Astrocyte of the cerebellum (primary cell): ENCODE measurements at places on chromosomes 7 and 10.

DNA sequence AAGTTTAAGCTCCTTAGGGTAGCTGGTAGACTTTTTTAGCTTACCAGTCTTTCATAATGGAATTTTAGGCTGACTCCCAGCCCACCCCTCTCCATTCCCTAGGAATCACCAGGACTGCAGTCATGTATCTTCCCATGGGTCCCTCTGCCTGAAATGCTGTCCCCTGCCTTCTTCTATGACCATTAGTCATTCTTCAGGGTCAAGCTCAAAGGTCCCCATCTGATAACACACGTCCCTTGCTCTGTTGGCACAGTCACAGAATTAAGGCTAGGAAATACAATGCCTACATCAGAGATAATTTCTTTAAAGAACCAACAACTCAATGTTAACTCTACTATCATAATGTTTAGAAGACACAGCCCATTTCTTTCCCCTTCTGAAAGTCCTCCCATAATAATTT is 140.6 kb downstream of the RAPGEF5 start:
- no peak for DNase-seq

GRCh38 chr10:105969884-105970377 is 1194.6 kb downstream of the SORCS1 start:
- DNase-seq: no peak

- DNase-seq: no peak
These were observed 16.7 kb upstream of the SUN1 start for GRCh38 chr7:815284-816216.

DNA sequence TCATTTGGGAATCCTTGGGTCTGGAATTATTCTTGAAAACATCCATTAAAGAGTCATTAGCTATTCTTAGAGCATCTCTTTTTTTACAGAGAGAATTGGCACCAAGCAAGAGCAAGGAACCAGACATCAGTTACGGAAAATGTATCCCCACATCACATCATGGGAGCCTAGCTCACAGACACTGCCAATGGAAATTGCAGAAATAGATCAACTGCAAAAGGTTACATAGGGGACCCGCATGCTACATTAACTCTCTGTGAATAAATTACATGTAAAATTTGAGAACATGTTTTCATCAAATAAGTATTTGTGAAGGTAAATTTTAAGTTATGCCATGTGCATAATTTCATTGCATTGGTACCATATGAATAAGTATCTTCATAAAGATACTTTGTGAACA is 224.8 kb downstream of the ZNF248 start:
- no peak for DNase-seq

DNA sequence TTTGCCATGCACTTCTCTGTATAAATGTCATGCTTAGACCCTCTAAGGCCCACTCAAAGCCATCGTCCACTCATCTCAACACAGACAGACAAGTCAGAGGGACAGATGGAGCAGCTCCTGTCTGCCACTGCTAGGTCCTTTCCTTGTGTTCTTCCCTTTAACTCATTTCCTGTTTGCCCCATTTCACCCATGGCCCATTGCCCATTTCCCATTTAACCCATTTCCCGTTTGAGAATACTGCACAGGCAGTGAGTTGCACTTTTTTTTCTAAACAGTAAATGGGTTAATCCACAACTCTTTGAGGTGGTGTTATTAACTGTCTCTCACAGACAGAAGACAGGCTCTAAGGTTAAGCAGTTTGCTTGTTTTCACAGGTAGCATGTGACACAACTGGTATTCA is 179.3 kb downstream of the NPSR1 start:
- DNase-seq: no peak

GRCh38 chr10:72316386-72316700 is 38.4 kb downstream of the DNAJB12 start:
- no peak for DNase-seq

DNA sequence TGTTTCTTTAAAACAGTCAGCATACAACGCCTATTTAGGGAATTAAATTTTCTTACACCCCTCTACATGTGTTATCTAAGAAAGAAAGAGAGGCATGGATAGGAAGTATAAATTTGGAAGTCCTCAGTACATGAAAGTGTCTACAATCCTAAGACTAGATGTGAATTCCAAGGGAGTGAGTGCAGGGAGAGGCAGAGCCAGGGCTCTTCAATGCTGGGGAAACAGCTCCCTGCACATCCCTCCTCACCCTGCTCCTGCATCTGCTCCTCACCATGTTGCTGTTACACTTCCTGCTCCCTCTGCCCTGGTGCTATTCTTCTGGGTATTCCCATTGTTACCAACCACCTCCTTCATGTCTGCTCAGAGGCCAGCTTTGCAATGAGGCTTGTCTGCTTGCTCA is 229.1 kb upstream of the AKR1E2 start:
- no peak for DNase-seq

DNA sequence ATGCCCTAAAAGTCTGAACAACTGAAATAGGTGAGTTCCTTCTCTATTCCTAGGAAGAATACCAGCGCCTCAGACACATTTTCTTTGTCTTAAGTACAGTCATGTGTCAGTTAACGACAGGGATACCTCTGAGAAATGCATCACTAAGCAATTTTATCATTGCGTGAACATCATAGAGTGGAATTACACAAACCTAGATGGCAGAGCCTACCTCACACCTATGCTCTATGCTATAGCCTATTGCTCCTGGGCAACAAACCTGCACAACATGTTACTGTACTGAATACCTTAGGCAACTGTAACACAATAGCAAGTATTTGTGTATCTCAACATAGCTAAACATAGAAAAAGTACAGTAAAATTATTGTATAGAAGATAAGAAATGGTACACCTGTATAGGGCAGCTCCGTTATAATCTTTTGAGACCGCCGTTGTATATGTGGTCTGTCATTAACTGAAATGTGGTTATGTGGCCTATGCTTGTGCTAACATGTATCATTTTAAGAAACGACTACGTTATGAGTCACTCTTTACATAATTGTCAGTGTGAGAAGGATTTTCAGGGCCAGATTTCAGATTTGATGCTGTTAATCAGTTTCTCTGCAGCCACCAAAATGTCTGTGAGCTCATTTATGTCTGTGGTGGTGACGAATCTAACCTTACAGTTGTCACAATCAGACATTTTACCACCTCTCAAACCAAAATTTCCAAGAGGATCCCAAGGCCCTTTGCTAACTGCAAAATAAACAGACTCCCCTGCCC is 66.1 kb upstream of the STK17A start:
- no peak for DNase-seq

- no peak for DNase-seq
These were observed 541.6 kb upstream of the FZD8 start for GRCh38 chr10:36183726-36184125.

DNA sequence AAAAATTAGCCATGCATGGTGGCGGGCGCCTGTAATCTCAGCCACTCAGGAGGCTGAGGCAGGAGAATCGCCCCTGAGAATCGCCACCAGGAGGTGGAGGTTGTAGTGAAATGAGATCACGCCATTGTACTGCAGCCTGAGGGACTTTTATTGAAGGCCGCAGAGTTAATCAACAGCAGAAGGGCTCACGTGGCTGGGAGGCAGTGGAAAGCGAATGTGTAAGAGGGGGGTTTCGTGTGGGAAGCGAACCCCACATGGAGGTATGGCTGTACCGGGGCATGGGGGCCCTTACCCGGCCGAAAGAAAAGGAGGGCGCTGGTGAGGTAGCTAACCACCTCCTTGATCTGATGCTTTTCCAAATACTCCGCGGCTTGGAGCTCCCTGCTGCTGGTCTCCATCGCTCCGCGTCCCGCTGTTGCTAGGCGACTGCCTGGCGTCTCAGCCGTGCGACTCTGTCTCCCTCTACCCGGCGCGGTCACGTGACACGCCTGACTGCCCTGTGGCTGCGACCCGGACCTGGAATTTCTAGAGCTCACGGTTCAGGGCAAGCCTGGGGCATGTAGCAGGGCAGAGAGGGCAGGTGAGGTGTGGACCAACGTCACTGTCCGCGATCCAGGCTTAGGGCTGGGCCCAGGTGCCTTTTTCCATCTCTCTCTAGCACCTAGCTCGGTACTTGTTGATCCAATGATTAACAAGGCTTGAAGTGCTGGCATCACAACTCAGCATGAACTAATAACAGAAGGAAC is at the start of gene EFCAB10:
EFCAB10 (minus strand) TSS at position 428 of the 746 bp plus-strand sequence; CDS start at position 398, 30 bp downstream.
- peak; percentile 6 for DNase-seq

DNA sequence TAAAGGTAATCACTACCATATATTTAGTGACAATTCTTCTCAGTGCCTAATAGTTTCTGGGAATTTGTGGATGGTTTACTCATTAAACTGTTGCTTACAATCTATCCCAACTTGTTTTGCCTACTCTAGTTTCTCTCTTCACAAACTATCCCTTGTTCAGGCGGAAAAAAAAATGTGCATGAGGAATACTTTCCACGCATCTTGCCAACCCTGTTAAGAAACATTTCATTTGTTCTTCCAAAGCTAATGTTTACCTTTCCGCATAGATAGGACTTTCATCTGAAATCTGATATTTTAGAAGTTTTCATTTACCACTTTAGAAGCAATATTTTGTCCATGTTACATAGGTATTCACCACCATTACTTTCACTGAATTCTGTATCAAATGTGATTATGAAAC is 191.9 kb downstream of the MDFIC start:
- DNase-seq: no peak

DNA sequence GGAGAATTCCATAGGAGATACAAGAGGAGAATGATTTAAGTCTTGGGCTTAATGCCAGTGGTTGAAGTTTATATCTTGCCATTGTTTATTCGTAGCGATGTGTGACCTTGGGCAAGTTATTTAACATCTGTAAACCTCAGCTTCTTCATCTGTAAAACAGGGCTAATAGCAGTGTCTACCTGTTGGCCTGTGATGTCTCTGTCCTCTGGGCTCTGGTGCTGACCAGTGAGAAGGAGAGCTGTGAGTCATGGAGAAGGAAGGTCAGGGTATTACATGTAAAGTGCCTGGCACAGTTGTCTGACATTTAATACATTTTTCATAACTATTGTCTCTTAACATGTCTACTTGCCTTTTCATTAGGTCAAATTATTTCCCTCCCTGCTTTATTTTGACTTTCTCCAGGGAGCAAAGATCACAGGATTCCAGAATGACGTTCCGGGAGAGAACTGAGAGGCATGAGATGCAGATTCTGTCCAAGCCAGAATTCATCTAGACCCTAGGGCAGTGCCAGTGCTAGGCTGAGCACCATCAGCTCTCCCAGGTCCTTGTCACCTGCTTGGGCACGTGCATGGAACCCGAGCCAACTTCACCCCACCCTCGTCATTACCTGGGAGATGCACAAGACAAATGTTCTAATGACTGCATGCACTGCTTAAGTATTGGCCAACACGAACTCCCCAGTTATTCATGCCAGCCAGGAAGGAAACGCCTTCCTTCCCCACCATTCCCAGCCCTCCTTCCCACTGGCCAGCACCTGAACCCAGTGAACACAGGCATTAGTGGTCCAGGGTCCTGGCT is 187.9 kb downstream of the DPY19L1 start:
- DNase-seq: no peak

DNA sequence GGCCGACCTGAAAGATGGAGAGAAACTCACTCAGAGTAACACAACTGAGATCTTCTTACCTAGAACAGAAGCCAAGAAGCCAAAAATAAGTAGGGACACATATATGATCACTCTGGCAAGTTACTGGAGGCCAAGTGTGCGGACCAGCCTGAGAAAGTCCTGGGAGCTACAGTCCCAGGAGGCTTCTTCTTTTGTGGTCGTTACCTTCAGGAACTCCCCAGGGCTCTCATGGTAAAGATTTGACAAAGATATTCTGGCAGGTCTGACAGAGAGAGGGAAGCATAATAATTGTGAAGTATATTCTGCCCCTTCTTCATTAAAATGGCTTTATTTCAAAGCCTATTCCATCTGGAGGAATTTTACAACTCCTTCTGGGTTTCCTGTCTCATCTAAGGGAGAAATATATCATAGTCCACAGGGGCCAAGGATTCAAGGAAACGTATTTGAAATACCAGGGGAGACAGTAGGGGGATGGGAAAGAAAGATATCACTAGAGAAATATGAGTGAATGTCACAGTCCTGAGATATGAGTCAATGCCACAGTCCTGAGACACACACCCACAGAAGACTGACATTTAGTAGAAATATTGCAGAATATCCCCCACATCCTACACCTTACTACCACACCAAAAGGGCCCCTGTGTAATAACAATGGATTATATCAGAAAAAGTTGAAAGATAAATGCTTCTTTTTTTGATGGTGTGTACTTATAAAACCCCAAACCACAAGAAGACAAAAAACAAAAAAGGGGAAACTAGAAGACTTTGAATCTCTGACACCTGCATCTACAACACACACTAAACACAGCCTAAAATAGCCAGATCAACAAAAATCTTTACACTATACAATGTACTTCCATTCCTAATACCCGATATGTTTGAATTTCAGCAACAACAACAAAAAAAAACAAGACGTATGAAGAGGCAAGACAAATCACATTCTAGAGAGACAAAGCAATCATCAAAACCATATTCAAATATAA is 594.2 kb upstream of the NRG3 start:
- no peak for DNase-seq

DNA sequence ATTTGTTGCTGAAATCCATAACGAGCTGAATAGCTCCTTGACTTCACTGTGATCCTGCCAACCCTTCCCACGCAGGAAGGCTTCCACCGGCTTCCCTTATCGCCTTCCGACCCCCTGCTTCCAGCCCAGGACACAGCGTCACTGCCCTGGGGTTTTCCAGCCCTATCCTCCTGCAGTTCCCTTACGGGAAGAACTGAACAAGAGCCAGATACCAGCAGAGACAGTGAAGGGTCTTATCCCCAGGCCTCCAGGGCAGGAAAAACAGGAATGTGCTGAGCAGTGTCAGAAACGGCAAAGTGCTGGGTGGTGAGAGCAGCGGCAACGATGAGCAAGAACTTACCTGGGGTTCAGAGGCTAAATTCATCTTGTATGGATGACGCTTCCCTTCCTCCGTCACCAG is 22.4 kb downstream of the PDLIM1 start:
- DNase-seq: peak; percentile 60

- DNase-seq: no peak
These were observed 136.4 kb upstream of the EEPD1 start for GRCh38 chr7:36016648-36017047.

GRCh38 chr10:86472061-86472460 is 49.5 kb downstream of the WAPL start:
- no peak for DNase-seq

- no peak for DNase-seq
These were observed 38.2 kb downstream of the ZNF679 start for GRCh38 chr7:64266341-64266919.

- DNase-seq: no peak
These were observed 108.4 kb upstream of the LYZL2 start for GRCh38 chr10:30737931-30738391.

- DNase-seq: no peak
These were observed 868.1 kb downstream of the LRMDA start for GRCh38 chr10:76299501-76299900.

- DNase-seq: no peak
These were observed 234.2 kb upstream of the LRRN3 start for GRCh38 chr7:110856704-110857103.

- no peak for DNase-seq
These were observed 3.4 kb downstream of the SCIN start for GRCh38 chr7:12573885-12574284.

GRCh38 chr10:3485057-3485686 is 299.8 kb downstream of the KLF6 start:
- no peak for DNase-seq
